ENCODE measurements at places on chromosomes 13 and 19. TPM values are rescaled to one million over a fixed set of nuclear protein-coding genes. Genes with fewer than 3 reads are reported as not detected.
A peak's percentile ranks its signal among the peaks of the same experiment; 100 is the strongest.

DNA sequence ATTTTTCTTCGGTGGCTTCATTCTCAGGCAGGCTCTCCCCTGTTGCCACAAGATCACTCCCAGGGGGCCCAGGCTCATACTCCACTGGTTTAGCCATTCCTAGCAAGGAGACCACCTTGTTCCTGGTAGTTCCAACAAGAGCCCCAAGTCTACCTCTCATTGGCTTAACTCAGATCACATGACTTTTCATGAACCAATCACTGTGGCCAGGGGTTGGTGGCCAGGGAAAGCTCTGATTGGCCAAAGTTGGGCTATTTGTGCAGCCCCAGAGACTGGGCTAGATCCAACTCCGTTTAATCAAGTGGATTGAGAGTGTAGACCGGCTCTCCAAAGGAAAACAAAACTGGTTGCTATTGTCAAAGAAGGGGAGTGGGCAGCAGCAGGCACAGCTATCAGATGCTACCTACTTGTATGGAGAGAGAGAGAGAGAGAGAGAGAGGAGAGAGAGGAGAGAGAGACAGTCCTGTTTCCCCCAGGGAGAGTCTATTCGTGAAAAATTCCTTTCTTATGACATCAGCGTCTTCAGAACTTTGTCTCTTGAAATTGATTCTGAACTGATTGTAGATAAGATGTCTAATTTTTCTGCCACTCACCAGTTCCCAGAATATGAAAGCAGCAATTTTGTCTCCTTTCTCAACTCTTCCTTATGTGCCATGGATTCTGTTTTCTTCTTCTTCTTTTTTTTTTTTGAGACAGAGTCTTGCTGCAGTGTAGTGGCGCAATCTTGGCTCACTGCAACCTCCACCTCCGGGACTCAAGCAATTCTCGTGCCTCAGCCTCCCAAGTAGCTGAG is 5.9 kb downstream of the CEACAM19 start:
- H3K27ac ChIP-seq = no peak overlapping the region
- no peaks in the 10 kb centered on the region for H3K4me1 ChIP-seq
- no peak for DNase-seq
- H3K4me3 ChIP-seq = no peak overlapping the region
- no peaks in the 10 kb centered on the region for H3K36me3 ChIP-seq
- no peaks in the 10 kb centered on the region for H3K27me3 ChIP-seq

Gene MBD3L1
- polyA plus RNA-seq = not detected

Gene LPAR6
- 150 TPM for polyA plus RNA-seq

- H3K27ac ChIP-seq = no peak overlapping the region
- no peaks in the 10 kb centered on the region for H3K36me3 ChIP-seq
- peaks cover 18% of the 10 kb centered on the region for H3K4me1 ChIP-seq
- no peaks in the 10 kb centered on the region for H3K27me3 ChIP-seq
- DNase-seq = peak; percentile 8
These were observed 172.5 kb downstream of the ITGBL1 start for GRCh38 chr13:101624981-101625380.

GRCh38 chr13:42116225-42116624 is 67.8 kb downstream of the DGKH start:
- H3K27me3 ChIP-seq = no peaks in the 10 kb centered on the region
- H3K4me3 ChIP-seq = no peak overlapping the region
- no peak for DNase-seq
- no peak overlapping the region for H3K27ac ChIP-seq
- H3K4me1 ChIP-seq = peaks cover 3% of the 10 kb centered on the region

DNA sequence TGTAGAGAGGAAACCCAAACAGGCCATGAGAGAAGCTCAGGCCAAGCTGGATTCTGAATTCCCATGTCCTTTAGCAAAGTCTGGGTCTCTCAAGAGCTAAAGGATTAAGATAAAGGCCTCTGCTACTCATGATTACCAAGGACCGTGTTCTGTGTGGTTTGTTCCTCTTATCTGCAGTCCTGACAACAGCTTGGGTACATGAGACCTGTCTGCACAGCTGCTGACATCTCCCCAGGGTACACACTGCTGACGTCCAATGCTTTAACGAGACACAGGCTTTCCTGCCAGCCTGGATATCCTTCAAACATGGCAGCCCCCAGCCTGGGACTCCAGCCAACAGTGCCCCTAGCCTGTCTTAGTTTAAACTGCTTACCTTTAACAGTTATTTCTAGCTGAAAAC is 211.0 kb downstream of the SLC7A1 start:
- no peak overlapping the region for H3K4me3 ChIP-seq
- no peaks in the 10 kb centered on the region for H3K36me3 ChIP-seq
- no peaks in the 10 kb centered on the region for H3K4me1 ChIP-seq
- no peak for DNase-seq

Gene C13orf46
- polyA plus RNA-seq = 0.16 TPM

Gene NAPSA
- polyA plus RNA-seq = 1.7 TPM
